Heart left ventricle (tissue), 16 donors: ENCODE measurements at places on chromosomes 2 and 18.

GRCh38 chr2:237407700-237408099 is 6.3 kb downstream of the COL6A3 start:
- no peak for DNase-seq

DNA sequence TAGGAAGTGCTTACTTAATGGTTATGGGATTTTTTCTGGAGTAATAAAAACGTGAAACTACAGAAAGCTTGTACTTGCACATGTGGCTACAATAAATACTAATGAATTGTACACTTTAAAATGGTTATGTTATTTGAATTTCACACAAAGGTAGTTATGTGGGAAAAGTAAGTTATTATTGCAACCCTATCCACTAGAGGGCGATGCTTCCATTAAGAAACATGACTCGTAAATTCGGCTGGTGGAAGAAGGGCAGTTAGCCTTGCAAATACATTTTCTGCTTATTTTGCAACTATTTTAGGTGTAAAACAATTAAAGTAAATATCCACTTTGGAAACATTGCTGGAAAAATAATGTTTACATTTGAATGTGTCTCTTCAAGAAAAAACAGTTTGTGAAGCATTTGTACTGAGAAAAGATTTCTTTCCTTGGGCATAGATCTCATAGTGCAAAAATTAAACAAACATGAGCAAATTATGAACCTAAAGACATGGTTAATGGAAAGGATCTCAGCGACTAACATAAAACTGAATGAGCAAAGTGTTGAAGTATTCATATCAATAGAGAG is 68.1 kb upstream of the CSRNP3 start:
- DNase-seq, result no peak

DNA sequence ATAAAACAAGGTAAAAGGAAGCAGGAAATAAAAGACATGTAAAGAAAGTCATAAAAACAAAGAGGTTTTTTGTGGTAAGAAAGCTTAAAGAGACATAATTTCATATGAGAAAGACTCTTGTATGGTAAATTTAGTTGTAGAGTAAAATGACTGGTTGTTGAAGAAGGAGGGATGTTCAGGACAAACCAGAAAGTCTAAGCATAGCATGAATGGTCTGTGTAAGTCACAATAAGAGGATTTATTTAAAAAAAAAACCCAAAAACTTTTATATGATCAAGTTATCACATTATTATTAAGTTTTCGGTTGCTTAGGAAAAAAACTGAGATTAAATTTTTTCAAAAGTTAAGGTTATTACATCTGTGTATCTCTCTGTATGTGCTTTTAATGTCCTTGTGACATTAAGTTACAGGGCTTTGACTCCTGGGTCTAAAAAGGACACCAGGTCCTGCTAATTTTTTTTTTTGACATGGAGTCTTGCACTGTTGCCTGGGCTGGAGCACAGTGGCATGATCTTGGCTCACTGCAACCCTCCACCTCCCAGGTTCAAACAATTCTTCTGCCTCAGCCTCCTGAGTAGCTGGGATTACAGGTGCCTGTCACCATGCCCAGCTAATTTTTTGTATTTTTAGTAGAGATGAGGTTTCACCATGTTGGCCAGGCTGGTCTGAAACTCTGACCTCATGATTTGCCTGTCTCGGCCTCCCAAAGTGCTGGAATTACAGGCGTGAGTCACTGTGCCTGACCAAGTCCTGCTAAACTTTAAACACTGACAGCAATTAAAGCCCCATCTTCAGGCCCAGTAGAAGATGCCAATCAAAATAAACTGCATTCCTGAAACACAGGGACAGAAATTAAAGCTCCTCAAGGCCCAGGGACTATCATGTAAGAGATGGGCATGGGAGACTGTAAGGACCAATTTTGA is 14.2 kb upstream of the OXER1 start:
- DNase-seq, result no peak

DNA sequence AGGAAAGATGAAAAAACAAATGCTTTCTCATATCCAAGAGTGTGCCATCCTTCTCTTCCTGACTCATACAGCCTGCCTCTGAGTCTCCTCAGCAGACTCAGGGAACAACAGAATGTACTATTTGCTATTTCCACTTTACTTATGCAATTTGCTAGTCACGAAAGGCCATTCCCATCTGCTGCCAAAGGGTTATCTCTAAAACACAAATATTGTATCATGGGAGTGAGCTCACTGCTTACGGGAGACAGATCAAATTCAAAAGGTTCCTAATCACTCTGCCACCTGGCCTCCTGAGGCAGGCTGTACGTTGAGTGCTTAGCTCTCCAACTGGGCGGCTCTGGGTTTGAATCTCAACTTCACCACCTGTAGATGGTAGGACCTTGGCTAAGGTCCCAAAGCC is 92.0 kb downstream of the GAREM1 start:
- peak; percentile 61 for DNase-seq

- no peak for DNase-seq
Measured at GRCh38 chr2:72780477-72780876, 45.4 kb downstream of the EXOC6B start.

GRCh38 chr2:174334278-174334715 is 457 bp upstream of the SP9 start:
- no peak for DNase-seq

- no peak for DNase-seq
Measured at GRCh38 chr2:108623616-108624015, 89.3 kb downstream of the LIMS1 start.

- DNase-seq, result no peak
Measured at GRCh38 chr18:5424903-5425664, 118.7 kb downstream of the EPB41L3 start.

DNA sequence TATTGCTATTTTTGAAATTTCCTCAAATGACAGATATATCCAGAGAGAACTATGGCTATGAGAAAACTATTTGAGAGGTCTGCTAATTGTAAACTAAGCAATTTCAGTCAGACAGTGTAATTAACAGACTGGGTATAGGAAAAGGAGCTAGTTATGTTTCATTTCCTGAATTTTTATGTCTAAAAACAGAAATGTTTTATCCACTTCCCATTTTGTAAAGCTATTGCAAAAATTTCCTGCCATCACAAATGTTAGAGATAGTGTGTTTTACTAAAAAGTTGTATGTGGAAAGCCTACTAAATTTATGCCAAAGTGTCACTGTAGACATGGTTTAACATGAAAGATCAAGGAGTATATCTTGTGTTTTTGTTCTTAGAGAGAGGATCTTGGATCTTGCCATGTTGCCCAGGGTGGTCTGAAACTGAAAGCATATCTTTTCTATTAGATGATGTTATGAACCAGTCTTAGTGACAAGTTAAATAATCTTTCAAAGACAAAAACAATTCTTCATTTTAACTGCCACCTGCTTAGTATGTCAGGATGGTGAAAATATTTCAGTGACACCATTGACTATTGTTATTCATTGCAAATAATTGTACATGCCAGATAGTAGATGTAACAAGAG is 40.5 kb upstream of the ITPRID2 start:
- no peak for DNase-seq

DNA sequence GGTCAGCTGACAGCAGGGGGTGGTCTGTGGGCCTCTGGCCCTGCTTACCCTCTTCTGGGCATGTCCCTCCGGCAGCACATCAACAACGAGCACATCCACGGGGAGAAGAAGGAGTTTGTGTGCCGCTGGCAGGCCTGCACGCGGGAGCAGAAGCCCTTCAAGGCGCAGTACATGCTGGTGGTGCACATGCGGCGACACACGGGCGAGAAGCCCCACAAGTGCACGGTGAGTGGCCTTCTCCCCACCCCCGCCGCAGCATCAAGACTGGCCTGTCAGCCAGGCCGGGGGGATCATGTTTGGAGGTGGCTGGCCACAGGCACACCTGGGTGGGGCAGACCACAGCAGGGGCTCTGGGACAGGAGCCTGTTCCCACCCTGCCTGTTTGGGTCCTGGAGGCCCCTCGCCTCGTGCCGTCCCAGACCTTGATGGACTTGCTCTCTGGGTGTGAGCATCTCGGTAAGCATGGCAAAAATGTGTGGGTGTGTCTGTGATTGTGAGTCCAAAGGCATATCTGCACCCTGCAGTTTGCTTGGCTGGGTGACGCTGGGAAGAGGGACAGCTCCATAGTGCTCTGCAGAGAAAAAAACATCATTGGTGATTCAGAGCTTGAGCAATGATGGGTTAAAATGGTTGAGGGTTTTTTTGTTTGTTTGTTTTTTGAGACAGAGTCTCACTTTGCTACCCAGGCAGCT is 242.8 kb downstream of the GLI2 start:
- DNase-seq, result no peak

DNA sequence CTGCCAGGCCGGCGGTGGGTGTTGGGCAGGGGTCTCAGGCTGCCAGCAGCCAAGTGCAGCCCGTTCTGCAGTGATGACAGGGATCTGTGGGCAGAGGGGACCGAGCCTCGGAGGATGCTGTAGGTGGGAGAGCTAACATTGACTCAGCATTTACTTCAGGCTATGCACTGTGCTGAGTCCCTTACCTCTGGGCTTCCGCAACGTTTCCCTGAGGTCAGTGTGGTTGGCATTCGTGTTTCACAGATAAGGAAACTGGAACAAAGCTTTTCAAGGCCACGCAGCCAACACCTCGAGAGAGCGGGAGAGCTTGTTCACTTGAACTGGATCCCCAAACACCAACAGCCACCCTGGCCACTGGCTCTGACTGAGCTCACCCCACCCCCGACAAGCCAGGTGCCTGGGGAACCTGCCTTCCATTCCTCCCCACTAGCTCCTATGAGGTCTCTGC is 839 bp upstream of the GPR148 start:
- no peak for DNase-seq

- DNase-seq, result peak; percentile 80
Measured at GRCh38 chr2:202375033-202375608, 1.0 kb upstream of the BMPR2 start.

- DNase-seq, result no peak
Measured at GRCh38 chr2:45432406-45432805, 178.7 kb downstream of the SRBD1 start.

GRCh38 chr2:233404222-233404621 is 49.9 kb downstream of the DGKD start:
- DNase-seq, result no peak

GRCh38 chr18:46565256-46565655 is 91.8 kb downstream of the LOXHD1 start:
- no peak for DNase-seq

GRCh38 chr2:85001595-85001994 is 30.6 kb downstream of the KCMF1 start:
- DNase-seq, result no peak

GRCh38 chr2:200306931-200307723 is 634 bp downstream of the SPATS2L start:
- DNase-seq, result peak; percentile 61

DNA sequence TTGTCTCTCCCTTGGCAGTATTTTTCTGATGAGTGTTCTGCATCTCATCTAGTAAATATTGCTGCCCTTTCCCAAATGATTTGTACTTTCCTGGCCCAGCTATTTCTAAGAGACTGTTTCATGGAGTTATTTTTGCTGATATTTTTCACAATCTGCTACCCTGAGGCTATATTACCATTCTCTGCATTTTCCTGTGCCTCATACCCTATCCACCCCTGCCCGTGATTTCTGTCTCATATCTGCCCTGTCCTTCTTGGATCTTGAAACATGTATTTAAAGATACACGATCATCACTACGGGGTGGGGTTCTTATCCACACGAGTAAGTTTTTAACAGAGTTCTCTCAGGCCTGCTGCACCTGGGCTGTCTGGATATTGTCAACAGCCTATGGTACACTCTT is 89.6 kb upstream of the EPAS1 start:
- DNase-seq, result no peak

DNA sequence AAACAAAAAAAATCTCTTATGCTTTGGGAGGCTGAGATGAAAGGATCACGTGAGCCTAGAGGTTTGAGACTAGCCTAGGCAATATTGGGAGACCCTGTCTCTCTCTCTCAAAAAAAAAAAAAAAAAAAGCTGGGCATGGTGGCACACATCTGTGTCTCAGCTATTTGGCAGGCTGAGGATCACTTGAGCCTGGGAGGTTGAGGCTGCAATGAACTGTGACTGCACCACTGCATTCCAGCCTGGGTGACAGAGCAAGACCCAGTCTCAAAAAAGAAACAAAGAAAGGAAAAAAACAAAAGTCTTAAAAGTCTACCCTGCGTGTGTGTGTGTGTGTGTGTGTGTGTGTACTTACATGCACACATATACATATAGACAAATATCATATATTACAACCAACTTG is 25.3 kb upstream of the OR6B3 start:
- no peak for DNase-seq

GRCh38 chr2:75162259-75162658 is 37.1 kb downstream of the TACR1 start:
- no peak for DNase-seq

DNA sequence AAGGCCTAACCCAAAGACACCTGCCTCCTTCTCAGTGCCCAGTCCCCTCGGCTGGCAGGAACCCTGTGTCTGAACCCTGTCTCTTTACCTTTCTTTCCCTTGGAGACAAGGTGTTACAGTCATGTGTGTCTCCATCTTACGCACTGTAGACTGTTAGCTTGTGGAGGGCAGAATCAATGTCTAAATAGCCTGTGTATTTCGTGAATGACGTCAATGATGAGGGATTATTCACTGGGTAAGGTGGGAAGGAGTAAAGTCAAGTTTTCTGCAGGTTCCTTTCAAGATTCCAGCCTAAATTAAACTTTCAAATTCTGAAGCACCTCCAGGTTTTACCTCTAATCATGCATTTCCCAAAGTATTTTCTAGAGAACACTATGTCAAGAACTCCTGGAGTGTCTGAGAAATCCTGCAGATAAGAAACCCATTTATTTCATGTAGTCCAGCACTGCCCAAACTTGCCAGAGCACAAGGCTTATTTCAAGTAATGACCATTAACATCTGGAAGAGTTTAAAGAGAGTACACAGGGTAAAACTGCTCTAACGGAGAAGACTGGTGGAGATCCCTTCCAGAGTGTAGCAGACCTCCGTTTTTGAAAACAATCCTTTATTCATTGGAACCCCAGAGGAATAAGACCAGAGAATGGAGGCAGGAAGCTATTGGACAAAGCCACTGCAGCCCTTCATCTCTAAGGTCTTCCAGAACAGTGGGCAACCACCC is 72.8 kb downstream of the KCNF1 start:
- DNase-seq, result no peak

GRCh38 chr2:138071720-138072719 is 107.7 kb downstream of the HNMT start:
- DNase-seq, result no peak

GRCh38 chr18:63433334-63433866 is 11.1 kb upstream of the VPS4B start:
- peak; percentile 18 for DNase-seq

GRCh38 chr2:204325468-204325867 is 219.8 kb upstream of the PARD3B start:
- peak; percentile 49 for DNase-seq

DNA sequence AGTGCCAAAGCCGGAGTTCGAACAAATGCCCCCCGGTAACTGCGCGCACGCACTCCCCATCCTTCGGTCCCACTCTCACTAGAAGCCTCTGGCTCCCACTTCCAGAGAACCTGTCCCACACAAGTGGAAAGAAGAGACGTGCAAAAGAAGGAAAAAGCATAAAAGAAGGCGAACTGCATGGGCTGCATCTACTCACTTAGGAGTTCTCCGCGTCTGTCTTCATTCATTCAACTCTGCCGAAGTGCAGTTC is 312 bp downstream of the NR4A2 start:
- no peak for DNase-seq

GRCh38 chr18:47772374-47773248 is 157.8 kb downstream of the SMAD2 start:
- no peak for DNase-seq
